H4 (cell line): ENCODE measurements at places on chromosomes 7 and 10.

GRCh38 chr10:44801383-44802327, 109.5 kb upstream of the TMEM72 start:
- DNase-seq: peak; percentile 89

DNA sequence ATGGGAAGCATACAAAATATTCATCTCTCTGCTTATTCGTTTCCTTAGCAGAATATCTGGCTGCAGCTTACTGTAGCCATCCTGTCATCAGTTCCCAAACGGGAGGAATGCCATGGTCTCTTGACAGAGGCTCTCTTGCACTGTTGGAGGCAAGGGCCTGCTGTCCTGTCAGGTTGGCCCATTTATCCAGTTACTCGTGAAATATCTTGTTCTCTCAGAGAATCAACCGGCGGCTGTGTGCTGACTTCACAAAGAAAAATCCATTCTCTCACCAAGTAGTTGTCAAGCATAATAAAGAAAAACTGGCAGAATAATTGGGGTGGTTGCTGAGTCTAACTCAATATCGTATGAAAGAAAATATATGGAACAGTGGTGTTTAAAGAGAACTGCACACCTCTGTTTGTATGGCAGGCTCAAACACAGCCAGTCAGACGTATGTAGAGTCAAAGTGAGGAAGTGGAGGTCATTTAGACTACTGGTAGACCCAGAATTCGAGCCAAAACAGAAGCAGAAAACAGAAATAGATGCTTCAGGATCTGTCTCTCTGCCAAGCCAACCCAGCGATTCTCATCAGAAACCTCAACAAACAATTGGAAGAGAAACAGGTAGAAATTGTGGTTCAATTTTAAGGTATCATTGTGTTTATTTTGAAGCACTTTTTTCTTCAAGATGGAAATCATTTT, 349.2 kb upstream of the PRKCQ start:
- no peak for DNase-seq

- DNase-seq: no peak
Measured at GRCh38 chr10:119657725-119658124, 6.5 kb downstream of the BAG3 start.

DNA sequence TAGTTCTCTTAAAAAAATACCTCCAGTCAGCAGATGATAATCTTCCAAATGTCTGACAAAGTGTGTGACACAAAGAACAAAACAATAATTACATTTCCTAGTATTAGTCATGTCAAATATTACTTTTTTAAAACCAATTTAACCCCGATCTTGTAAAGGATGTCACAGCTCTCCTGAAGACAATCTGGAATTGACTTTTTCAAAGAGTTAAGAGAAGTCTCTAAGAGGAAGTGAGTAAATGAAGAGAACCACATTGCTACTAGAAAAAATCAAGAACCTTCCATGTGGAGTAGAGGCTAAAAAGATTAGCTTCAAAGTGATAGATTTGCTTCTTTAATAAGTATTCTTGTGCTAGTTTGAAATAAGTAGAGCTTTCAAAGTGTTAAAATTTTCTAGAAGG, 218.2 kb upstream of the IMMP2L start:
- DNase-seq: no peak

DNA sequence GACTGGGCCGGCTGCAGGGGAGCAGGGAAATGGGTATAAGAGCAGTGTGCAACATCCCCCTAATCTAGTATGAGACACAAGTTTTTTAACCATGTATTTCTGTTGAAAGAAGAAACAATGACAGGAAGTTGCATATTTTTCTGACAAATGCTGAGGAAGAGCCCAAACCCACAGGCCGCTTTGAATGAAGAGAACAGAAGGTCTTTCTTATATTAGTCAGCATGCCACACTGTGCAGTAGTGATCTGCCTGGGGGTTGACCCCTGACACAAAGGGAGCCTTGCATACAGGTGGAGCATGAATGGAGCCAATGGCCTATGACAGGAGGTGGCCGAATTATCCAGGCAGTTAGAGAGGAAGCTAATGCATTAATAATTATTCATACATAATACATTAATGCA, 518.3 kb downstream of the PLXDC2 start:
- DNase-seq: no peak

DNA sequence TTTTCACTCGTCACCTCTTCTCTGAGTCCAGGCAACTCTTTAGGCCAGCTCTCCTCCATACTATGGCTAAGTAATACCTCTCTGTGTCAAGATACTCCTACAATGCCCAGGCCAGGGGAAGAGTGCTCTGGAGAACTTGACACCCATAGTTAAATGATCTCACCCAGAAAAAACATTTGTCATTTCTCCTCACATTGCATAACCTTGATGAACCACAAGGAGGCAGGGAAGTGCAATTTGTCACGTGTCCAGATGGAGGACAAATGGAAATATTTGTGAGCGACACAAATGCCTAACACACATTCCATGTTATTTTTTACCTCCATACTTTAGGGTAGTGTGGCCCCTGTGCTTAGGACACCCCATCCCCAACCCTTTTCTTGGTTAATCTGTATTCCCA, 78.3 kb downstream of the HTR7 start:
- peak; percentile 37 for DNase-seq

DNA sequence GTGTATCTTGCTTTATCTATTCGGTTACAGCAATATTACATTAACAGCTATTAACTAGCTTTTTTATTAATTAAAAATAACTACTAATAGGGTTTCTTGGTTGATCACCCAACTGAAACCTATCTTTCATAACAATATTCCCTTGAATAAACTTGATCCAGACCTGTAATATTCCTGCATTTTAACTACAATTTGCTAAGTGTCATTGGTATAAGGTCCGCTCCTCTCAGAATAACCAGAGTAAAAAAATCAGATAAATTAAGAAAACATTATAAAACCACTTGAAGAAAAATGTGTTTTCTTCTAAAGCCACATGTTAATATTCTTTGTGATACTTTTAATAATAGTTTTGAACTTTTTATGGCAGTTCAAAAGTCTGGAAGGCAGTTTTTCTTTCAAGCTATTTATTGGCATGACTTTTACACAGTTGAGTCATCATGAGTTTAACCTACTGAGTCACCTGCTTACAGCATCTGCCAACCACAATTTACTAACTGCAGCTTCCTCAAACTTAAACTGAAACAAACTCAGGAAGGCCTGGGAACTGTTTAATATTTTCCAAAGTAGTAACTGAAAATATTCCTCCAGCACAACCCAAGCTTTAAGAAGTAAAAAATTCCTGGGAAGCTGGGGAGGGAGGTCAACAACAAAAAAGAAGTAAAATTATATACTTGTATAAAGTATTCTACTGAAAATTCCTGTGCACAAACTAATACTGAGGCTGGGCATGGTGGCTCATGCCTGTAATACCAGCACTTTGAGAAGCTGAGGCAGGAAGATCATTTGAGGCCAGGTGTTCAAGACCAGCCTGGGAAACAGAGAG, 103.2 kb downstream of the NRBF2 start:
- peak; percentile 87 for DNase-seq

DNA sequence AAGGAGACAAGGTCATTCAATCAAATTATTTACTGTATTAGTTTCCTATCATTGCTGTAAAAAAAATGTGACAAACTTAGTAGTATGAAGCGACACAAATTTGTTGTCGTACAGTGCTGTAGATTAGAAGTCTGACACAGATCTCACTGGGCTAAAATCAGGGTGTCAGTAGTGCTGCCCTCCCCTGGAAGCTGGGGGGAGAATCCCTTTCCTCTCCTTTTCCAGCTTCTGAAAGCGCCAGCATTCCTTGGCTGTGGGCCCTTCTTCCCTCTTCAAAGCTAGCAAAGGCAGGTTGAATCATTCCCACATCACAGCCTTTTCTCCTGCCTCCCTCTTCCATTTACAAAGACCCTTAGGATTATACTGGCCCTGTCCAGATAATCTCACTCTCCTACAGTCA, 28.0 kb downstream of the VPS41 start:
- DNase-seq: no peak

DNA sequence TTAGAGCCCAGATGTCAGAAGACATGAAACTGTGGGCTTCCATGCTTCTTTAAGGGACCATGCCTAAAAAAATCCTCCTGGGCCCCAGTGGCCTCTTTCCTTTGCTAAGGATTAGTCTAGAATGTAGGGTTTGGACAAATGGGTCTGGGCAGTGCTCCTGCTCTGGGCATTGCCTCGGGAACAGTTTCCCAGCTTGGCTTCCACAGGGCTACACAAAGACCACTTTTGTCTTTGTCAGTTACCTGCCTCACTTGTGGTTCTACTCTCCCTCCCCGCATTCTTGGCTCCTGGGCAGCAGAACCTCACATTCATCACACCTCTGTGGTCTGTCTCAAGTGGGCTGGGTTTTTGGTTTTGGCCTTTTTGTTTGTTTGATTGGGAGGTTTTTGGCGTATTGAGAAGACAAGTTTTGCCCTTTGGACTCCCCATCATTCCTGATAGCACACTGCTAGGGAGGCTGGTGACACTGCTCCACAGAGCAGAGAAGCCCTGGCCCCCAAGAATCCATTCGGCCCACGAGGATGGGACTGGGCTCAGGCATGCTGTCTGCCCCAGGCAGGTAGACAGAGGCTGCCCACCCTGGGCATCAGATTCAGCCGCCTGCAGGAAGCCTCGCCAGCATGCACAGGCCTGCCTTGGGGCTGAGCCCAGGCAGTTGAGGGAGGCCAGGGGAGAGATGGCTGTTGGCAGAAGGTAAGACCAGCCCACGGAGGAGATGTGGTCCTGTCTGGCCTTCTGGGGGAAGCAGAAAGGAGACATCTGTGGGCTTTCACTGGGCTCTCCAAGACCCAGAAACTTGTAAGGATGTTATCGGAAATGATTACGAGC, 343.7 kb downstream of the WDR11 start:
- no peak for DNase-seq

GRCh38 chr7:70763961-70764691, 367.8 kb upstream of the GALNT17 start:
- no peak for DNase-seq

DNA sequence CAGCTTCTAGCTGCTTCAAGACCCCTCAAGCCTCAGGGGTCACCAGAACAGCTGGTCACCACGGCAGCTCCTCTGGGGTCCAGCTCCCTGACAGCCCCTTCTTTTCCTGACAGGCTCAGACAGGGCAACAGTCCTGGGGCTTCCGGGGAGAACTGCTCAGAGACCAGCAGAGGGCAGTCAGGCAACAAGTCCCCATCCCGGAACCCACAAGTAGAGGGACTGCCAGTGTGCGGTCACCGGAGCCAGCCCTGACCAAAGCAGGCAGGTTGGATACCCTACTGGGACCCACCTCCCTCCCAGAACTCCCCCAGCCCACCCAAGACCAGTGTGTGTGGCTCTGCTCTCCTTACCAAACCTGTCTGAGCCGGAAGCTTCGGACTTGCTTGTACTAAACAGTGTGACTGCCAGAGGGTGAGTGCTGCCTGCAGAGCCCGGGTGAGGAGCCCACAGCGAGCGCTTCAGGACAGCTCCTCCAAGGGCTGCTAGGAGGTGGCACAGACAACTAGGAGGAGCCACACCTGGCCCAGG, 40.3 kb downstream of the YKT6 start:
- DNase-seq: peak; percentile 93

GRCh38 chr7:50463035-50463434, 12.9 kb upstream of the FIGNL1 start:
- DNase-seq: no peak

- no peak for DNase-seq
Measured at GRCh38 chr10:87510025-87510424, 5.3 kb downstream of the MINPP1 start.

DNA sequence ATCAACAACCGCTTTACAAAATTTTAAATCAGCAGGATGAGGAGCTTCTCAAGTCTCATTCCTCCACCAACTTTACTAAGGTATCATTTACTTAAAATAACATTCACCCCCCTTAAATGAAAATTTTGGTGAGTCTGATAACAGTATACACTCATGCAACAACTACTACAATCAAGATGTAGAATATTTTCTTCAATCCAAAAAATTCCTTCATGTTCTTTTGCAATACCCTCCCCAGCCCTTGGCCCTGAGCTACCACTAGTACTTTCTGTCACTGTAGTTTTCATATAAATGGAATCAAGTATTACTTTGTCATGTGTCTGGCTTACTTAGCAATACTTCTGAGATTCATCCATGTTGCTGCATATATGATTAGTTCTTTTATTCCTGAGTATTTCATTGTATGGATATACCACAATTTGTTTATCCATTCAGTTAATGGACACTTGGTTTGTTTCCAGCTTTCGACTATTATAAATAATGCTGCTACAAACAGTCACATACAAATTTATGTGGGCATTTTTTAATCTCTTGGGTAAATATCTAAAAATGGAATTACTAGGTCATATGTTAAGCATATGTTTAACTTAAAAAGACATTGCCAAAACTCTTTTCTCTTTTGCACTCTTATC, 43.0 kb downstream of the NT5C2 start:
- DNase-seq: no peak

- DNase-seq: no peak
Measured at GRCh38 chr10:114519756-114520293, 115.5 kb upstream of the AFAP1L2 start.

DNA sequence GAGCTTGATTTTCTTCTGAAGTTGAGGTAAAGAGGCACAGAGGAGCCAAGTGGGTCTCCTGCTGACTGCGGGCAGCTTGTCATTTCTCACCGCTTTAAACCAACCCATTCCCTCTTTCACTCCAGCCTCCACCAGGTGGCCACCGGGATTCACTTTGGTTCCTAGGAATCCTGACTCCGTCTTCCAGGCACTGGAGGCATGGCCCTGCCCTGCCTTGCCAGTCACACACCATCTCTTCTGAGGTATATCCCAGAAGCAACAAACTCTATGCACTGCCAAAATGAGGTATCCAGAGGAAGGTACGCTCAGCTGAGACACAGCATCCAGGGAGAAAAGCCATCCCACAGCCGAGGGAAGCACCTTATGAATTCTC, 280.8 kb downstream of the TNS3 start:
- DNase-seq: no peak

DNA sequence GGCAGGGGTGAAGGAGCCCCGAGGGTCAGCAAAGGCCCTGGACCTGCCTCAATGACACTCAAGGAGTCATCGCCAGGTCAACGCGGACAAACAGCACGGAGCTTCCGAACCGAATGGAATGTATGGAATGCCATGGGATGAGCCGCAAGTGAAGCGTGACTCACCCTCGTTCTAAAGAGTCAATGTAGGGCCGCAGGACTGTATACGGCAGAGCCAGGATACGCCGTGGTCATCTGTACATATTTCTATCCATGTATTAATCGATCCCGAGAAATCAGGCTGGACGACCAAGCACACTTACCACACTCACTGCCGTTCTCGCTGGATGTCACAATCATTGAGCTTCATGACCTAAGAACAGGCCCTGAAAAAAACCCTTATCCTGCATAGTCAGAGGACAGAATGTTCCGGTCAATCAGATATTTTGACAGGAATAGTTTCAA, 4.3 kb downstream of the SNX8 start:
- no peak for DNase-seq

GRCh38 chr10:21926949-21927348, 76.6 kb downstream of the DNAJC1 start:
- DNase-seq: peak; percentile 73

DNA sequence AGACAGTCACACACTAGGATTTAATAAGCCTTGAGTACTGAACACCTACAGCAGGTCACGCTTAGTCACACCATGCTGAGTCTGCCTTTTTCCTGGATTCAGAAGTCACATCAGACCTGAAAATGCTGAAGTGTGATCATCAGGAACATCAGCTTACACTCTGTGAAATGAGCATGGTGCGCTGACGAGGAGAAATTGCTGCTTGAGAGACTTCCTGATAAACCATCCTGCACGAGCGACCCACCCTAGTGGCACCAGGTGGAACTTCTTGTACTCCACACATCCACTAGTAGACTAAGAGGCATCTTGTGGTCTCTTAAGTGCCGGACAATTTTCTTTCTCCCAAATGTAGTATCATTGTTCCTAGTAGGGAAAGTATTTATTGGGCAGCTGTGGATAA, 51.8 kb upstream of the MRLN start:
- DNase-seq: peak; percentile 16
